ENCODE measurements at places on chromosomes 1 and 21.

DNA sequence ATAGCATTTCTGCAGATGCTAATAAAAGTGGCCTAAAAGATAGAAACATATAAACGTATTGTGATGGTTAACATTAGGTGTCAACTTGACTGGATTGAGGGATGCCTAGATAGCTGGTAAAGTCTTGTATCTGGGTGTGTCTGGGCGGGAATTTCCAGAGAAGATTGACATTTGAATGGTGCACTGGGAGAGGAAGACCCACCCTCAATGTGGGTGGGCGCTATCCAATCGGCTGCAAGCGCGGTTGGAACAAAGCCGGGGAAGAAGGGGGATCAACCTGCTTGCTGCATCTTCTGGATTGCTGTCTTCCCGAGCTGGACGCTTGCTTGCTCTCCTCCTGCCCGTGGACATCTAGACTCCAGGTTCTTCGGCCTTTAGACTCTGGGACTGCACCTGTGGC is 114.0 kb upstream of the ZNF644 start:
- DNase-seq, result no peak

GRCh38 chr21:29753216-29753615 is 186.6 kb downstream of the GRIK1 start:
- no peak for DNase-seq

DNA sequence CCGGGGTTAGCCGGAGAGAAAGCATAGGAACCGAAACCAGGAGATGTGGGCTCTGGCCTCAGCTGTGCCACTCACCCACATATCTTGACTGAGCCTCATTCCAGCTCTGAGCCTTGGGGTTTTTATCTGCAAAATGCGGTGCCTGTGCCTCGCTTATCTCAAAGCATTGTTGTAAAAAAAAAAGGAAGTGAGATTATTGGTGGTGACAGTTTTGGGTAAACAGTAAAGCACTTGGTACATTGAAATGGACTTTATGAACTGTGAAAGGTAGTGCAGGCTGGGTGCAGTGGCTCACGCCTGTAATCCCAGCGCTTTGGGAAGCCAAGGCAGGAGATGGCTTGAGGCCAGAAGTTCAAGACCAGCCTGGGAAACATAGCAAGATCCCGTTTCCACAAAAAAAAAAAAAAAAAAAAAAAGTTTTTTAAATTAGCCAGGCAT is 3.8 kb downstream of the PTAFR start:
- DNase-seq, result no peak

GRCh38 chr1:3029481-3029961 is 8.3 kb downstream of the ACTRT2 start:
- DNase-seq, result peak; percentile 61

DNA sequence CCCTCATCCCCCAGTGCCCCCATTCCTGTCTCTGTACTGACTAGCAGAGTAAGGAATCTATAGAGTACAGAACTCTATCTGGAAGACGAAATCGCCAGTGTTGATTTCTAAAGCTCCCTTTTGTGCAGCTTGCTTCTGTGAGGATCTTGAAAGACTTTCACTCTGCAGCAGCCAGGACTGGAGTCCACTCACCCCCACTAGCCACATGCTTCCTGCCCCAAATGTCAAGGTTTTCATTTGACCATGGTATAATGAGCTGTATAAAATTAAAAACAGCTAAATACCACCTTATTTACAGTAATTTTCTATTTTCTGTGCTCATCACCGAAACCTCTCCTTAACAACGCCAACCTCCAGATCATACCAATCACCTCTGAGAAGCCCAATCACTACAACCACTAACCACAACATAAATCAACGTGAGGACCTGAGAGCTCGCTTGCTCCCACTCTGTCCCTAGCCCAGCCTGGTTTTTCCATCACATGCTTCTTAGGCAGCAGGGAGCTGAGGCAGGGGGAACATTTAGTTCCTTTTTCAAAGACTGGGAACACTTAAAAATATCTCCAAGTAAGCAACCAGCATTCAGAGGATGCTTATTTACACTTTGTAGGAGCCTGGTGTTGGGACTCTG is 56.1 kb upstream of the IRF2BP2 start:
- no peak for DNase-seq

DNA sequence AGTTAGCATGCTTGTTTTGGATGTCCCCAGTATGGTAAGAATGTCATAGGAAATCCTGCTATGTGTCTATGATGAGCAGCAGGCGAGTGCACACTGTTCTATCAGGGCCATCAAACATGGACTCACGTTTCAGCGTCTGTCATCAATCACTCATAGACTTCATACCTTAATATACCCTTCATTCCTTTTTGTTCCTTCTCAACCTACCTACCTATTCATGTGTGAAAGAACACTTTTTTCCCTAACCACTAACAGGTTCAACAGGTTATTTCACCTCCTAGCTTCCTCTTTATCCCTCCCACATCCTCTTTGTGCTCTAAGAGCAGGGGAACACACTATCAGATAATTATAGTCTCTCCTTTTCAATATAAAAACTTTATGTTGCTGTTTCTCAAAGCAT is 300.6 kb downstream of the TM2D1 start:
- DNase-seq, result no peak

GRCh38 chr1:203628201-203629015 is 1.8 kb downstream of the ATP2B4 start:
- peak; percentile 78 for DNase-seq

- no peak for DNase-seq
Measured at GRCh38 chr21:21101911-21102310, 103.7 kb downstream of the NCAM2 start.

GRCh38 chr21:41228006-41228370 is 60.0 kb downstream of the BACE2 start:
- no peak for DNase-seq

DNA sequence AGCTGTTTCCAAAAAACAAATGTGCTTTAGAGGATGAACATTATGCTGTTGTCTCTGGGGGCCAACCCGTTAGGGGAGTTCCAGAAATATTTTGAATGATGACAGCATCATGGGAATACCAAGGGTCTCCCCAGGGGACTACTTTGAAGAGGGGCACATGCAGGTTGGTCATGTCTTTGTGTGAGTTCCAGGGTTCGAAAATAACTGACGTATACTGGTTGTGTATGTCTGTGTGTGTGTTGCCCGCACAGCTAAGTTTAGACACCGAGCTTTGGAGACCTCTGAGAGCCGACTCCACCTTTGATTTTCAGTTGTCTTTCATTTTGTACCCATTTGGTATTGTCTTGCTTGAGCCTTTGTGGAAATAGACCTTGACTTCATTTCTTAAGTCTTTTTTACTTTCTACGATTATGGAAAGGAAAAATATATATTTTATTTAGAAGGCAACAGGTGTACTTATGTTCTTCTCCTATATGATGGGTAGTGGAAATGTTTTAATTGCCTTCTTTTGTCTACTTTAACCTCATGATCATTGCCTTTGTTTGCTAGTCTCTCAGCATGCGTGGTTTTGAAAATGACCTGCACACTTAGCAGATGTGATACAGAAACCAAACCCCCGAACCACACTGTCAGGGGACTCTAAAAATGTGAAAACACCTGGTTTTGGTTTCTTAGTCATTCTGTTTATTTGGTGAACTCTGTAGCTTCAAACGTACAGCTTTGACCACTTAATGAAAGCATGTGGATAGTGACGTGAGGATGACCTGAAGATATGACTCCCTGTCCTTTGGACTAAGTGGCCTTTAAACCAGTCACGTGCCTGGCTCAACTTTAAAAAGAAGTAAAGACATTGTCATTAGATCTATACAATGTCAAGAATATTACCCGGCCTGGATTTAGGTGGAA is 56.5 kb downstream of the GALNT2 start:
- DNase-seq, result no peak

- DNase-seq, result no peak
Measured at GRCh38 chr21:38243732-38244406, 12.9 kb upstream of the KCNJ15 start.

GRCh38 chr1:58158506-58159433 is 387.8 kb downstream of the OMA1 start:
- no peak for DNase-seq

DNA sequence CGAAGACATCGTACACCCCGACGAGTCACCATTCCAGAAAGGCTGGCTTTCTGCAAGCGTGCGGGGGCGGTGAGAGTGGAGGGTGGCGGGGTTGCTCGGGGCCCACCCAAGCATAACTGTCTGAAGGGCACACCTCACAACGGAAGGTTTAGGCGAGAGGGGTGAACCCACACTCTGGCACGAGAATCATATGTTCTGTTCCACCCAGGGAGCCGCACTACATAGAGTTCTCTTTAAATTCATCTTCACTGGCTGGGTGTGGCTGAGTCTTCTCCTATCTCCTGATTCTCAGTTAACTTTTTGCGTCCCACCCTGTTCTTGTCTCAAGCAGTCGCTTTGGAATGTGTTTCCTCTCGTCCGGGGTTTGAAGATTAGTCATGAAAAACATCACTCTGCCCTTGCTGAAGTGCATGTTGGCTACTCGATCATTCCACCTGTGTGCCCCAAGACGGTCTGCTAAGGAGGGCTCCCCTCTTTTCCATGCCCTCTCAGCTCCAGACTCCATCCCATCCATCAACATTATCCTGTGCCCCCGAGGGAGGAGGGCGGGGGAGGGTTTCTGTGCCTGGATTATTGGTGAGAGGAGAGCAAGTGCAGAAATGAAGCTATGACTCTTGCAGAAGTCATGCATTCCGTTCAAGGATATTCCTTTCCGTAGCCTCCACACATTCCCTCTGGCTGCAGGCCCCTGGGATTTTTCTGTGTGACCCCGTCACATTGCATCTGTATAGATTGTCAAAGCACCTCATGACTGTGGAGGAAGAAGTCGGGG is 53.5 kb upstream of the CD34 start:
- DNase-seq, result no peak

DNA sequence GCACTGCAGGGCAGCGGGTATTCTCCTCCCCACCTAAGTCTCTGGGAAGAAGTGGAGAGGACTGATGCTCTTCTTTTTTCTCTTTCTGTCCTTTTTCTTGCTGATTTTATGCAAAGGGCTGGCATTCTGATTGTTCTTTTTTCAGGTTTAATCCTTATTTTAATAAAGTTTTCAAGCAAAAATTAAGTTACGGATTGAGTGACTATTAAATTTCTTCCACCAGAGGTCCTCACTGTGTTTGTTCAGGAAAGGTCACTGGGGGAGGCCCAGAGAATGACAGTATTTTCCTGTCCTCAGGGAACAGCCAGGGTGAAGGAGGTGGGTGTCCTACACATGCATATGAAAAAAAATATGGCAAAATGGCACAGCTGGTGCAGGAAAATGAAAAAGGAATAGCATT is 4.4 kb upstream of the ELF3 start:
- no peak for DNase-seq

DNA sequence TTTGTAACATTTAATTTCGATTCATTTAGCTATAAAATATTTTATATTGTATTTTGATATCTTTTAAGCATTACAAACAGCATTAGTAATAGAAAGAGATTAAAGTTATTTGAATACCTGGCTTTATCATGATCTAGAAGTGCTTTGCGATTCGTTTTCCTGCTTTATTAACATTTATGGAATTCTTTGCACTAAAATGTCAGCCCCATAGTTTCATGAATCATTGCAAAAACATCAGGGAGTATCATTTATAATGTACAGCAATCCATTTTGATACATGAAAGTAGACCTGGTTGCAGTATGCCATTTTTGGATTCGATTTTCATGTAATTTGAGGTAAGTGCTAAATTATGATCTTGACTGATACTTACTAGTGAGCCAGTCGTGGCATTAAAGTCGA is 108.0 kb upstream of the DPYD start:
- DNase-seq, result no peak

GRCh38 chr1:220711056-220711809 is 21.1 kb downstream of the C1orf115 start:
- DNase-seq, result no peak

DNA sequence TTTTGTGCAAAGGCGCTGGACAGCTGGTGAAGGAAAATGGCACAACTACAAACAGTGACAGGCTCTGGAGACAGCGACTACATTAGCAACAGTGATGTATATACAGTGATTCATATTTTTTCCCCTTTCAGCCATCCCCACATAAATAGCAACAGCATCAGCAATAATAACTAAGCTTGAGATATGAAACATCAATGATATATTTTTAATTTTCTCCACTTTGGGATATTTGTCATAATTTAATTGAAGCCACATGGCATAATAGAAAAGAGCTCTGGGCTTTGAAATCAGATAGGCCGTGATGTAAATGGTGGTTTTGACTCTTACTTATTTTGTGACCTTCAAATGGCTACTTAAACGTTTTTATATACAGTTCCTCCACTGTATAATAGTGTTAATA is 764.3 kb upstream of the PRMT6 start:
- DNase-seq, result no peak
